NCI-H524 treated with DMSO at 0.1 percent for 48 hours (cell line): ENCODE measurements at places on chromosomes 12 and 14.

DNA sequence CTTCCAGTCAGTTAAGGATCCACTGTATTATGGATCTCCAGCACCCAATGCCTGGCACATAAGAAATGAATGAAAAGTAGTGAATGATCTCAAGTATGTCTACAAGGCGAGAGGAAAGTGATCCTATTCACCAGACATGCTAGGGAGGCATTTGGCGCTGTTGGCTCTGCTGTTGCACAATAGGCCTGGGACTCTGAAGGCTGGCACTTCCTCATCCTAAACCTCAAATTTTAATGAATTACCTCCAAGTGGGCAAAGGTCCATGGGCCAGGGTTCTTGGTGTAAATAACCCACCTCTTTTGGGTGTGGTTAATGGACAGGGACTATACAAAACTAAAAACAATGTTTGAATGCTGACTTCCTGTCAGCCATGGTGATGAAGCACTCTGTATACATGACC, 173.4 kb upstream of the PZP start:
- DNase-seq = no peak

DNA sequence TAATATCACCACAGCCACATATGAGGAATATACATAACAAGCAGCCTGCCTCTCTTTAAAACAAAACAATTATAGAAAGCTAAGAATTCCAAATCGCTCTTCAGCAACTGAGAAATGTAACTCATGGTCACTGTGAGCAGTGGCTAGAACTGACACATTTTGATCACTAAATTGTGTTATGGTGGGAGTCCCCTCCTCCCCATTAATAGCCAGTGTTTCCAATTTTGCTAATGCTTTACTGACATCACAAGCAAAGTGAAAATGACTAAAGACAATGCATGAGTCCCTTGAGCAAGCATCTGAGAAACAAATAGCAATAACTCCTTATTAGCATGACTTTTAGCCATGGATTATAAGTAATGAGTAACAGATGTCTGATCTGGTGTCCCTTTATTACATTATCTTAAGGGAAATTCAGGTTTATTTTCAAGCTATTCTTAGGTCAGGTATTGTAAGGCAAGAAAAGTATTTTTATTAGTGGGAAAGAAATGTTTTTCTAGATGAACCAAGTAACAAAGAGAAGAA, 148.3 kb downstream of the KCNH5 start:
- no peak for DNase-seq

DNA sequence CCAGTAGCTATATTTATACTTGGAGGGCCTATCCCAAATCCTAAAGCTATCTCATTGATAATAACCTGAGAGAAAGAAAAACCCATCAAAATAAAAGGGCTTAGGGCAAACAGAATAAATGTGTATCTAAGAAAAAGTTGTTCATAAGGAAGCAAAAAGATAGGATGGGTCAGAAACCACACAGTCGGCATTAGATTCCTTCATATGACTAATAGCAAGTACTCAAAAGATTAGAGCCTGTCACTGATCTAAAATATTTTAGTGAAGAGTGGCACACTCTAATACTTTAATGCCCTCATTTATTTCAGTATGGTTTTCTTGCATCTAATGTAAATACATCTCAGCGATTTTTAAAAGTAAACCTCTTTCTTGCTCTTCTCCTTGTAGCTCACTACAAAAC, 17.1 kb upstream of the NAV3 start:
- DNase-seq = no peak

GRCh38 chr12:25684070-25684469, 131.0 kb upstream of the LMNTD1 start:
- no peak for DNase-seq
